ENCODE measurements at places on chromosomes 16 and 17.
A peak's percentile ranks its signal among the peaks of the same experiment; 100 is the strongest.

- no peak for DNase-seq
Observed at GRCh38 chr17:82663381-82664275, 15.4 kb upstream of the WDR45B start.

GRCh38 chr17:38358586-38359513 is 7.2 kb downstream of the SOCS7 start:
- peak; percentile 47 for DNase-seq

DNA sequence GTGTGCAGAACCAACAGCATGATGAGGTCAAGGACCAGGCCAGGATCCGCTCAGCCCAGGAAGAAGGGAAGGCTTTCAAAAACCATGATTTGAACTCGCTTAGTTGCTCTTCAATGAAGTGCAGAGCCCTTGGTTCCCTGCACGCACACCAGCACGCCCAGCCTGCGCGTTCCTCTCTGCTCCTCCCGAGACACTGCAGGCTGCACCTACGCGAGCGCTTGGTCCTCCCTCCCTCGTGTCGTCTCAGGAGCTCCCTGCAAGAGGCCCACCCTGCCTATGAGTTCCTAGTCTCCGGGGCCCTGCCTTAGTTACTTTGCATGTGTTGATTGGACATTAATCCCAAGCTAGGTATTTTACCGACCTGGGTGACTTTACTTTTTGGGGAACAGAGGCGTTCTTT is 132.9 kb upstream of the TNRC6C start:
- no peak for DNase-seq

GRCh38 chr17:21592774-21593173 is 99.5 kb upstream of the KCNJ18 start:
- no peak for DNase-seq

DNA sequence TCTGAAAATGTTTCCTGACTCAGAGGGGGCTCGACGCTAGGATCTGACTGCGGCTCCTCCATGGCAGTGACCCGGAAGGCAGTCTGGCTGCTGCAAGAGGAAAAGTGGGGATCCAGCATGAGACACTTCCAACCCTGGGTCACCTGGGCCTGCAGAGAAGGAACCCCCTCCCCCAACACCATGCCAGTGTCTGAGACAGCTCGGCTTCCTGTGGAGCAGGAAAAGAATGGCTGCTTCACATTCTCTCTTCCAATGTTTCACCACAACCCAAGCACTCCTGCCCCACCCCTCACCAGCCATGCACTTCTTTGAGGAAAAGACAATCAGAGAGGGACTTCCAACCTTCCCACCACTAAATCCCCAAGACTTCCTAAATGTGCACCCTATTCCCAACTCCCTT is 10.8 kb downstream of the TP53 start:
- no peak for DNase-seq

DNA sequence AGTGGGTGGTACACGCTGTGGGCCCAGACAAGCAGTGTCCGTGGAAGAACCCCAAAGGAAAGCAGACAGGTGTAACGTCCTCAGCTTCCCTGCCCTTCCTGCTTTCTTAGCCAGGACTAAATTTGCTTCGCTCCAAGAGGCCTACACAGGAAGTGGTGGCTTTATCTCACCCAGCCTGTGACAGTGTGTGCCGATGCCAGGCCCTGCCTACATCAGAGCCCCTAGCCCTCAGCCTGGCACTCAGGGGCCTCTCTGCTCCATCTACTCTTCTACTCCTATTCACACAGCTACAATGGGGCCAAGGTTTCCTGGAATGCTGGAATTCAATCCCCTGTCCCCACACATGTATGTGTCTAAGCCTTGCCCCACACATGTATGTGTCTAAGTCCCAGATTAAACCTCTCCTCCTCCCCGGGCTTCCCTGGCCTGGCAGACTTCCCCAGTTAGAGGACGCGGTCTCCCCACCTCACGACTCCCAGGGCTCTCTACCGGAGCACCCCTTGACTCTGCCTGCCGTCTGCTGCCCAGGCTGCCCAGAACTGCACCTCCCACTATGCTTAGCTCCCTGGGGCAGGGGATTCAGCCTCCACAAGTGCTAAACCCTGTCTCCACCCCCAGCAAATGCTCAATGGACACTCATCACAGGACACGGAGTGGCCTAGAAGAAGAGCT is 8.2 kb downstream of the PGAP3 start:
- no peak for DNase-seq

GRCh38 chr17:43900858-43901754 is 6.2 kb downstream of the MPP2 start:
- no peak for DNase-seq

Measured in EH (cell line).